Stimulated activated CD4-positive, alpha-beta T cell treated with anti-CD3 and anti-CD28 coated beads, Interleukin-1b, Interleukin-23, amount 100 ng/mL, for 4 hours (primary cell): ENCODE measurements at places on chromosomes 4 and X.

- no peak for DNase-seq
Observed at GRCh38 chr4:8370835-8371595, 69.5 kb downstream of the ACOX3 start.

GRCh38 chrX:119094819-119095218, 22.0 kb downstream of the CT47C1 start:
- DNase-seq, result no peak

- DNase-seq, result no peak
Observed at GRCh38 chr4:36317721-36318120, 36.3 kb downstream of the DTHD1 start.

DNA sequence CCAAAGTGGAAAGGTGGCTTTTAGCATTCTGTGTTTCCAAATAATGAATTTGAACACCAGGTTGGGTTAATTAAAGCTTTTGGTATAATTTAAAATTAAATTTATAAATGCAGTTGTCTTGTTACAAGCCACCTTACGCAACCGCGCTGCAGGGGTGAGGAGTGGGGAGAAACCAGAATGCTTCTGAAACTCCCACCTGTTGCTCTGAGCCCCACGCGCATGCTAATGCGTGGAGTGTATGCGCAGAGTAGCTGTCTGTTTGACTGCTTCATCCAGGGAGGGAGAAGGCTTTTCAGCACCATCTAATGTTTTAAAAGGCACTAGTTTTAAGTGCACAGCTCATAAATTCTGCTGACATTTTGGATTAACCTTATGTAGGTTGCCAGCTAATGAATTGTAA, 12.5 kb downstream of the OGT start:
- DNase-seq, result no peak

DNA sequence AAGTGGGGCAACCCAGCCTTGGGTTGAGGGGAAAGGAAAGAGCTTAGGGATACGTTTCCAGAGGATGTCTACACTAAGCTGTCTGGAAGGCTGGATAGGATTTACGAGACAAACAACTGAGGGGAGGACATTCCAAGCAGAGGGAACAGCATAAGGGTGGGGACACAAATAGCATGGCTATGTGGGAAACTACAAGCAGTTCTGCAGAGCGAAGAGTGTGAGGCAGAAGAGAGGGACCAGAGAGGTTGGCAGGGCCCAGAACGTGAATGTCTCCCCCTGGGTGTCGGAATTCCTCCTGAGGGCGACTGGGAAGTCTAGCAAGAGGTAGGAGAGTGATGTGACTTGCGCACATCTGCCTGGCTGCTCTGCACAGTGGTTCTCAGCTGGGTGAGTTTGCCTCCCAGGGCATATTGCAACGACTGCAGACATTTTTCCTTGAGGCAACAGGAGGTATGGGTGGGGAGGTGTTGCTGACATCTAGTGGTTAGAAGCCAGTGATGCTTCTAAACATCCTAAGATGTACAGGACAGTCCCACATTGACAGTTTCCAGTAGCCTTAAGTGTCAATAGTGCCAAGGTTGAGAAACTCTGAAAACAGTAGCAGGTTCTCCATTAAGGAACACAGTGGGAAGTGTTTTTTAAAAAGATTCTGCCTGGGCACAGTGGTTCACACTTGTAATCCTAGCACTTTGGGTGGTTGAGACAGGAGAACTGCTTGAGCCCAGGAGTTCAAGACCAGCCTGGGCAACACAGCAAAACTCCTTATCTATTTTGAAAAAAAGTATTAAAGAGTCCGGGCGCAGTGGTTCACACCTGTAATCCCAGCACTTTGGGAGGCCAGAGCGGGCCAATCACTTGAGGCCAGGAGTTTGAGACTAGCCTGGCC, 9.2 kb downstream of the NDUFA1 start:
- DNase-seq, result no peak

GRCh38 chr4:5220028-5220427, 168.7 kb downstream of the STK32B start:
- no peak for DNase-seq

GRCh38 chr4:174483792-174484191, 38.5 kb downstream of the HPGD start:
- no peak for DNase-seq

DNA sequence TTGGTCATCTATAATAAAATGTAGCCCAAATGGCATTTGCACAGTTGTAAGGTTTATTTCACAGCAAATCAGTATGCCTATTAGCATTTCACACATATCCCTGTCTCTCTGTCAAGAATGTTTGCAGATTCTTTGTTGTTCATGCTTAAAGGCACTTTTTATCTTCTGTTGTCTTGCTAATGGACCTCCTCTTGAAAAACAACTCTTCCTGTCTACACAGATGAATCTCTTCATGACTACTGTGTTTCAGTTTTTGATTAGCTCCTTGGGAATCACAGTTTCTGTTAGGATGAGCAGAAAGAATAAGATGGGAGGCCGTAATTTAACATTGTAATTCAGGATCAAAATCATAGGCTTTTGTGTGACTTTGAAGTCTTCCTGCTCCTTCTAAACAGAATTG, 35.5 kb upstream of the SLC4A4 start:
- no peak for DNase-seq

DNA sequence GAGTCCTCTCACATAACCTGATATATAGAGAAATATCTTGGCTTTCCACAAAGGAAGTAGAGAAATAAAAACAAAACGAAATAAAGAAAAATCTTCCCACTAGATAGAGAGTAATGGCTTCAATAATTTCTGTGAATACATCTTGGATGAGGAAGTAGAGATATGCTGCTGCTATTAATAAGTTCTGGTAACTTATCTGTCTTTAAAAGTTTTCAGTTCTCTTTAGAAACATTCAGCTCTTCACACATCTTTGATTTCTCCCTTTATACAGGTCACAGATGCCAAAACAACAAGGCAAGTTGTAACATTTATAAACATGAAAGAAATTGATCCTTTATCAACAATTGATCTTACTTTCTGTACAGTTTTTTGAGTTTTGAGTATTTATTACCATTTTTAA, 615.8 kb downstream of the TRAM1L1 start:
- no peak for DNase-seq

DNA sequence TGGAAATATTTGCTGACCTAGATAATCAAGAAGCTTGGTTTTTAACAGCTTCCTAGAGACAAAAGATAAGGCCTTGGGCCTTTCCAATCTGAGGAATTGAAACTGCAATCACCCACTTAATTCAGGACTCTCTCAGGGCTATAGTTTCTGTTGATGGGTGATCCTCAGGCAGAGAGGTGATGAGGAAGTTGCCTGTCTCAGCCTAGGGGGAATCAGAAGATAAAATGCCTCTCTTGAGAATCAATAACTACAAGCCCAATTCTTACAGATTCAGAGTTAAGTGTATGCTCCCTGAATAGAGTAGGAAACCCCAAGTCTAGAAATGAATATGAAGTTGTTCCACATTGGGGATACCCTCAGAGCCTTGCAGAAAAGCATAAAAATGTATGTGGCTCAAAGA, 45.5 kb downstream of the NFKB1 start:
- no peak for DNase-seq

- DNase-seq, result no peak
Observed at GRCh38 chr4:1837069-1837468, 18.9 kb downstream of the LETM1 start.

- no peak for DNase-seq
Observed at GRCh38 chr4:83605744-83606172, 69.8 kb downstream of the GPAT3 start.

GRCh38 chrX:32744921-32745320, 466.4 kb downstream of the DMD start:
- DNase-seq, result no peak

GRCh38 chr4:137949746-137950145, 292.4 kb downstream of the SLC7A11 start:
- DNase-seq, result no peak

GRCh38 chr4:89303177-89303576, 4.4 kb downstream of the GPRIN3 start:
- no peak for DNase-seq

DNA sequence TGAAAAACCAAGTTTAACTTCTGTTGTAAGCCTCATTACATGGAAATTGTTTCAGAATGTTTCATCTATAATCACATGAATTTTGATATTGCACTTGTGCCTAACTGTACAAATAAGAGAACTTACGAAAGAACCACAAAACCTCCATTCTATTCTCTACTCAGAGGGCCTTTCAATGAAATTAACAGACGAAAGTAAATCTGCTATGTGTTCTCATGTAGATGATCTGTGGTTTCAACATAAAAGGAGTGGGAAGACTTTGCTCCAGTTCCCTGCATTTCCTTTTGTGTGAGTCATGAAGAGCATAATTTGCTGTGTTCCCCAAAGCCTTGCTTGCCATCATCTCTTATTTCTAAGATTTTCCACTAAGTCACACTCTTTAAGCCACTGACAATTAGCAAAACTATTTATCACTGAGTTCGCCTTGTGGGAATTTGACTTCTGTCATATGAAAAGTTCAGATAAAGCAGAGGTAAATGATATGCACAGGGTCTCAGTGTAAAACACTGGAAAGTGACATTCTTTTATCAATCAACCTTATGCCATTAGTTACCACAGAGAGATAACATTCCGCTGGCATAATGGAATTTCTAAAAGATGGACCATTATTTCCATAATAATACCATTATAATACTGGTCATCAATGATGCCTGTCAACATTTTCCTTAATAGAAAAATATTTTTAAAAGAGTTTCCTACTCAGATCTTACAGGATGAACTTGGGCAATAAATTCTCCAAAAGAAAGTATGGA, 329.8 kb downstream of the NR3C2 start:
- DNase-seq, result no peak

- no peak for DNase-seq
Observed at GRCh38 chr4:95107635-95108034, 349.9 kb downstream of the BMPR1B start.

DNA sequence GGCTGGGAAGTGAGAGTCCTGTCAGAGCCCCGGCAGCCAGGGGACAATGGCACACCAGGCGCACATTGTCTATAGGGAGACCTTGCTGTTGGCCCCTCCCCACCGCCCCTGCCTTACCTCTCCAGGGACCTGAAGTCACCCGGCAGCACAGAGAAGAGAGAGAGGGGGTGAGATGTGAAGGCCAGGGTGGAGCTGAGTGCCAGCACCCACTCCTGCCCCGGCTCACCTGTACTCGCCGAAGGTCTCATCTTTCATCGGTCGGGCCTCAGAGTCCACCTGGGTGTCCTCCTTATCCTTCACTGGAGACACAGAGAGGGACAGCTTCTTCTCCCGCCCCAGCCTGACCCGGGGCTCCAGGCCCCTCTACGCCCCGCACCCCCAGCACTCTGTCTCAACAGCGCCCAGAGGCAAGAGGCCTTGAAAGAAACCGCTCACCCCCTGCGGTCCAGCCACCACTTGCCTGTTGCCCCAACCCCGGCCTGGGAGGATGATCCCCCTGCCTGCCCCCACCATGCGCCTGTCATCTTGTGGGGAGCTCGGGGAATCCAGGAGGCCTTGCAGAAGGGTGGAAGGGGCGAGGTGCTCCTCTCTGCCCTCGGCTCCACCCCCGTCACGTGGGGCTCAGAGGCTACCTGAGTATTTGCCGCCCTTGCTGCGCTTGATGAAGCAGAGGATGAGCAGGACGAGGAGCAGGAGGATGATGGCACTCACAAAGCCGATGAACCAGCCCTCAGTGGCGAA, 22.6 kb downstream of the L1CAM start:
- DNase-seq, result no peak
